ENCODE measurements at places on chromosomes 6 and 20.

- no peak for DNase-seq
Observed at GRCh38 chr6:4271761-4272470, 136.5 kb upstream of the ECI2 start.

GRCh38 chr6:134216301-134217010 is 101.5 kb downstream of the SGK1 start:
- no peak for DNase-seq

DNA sequence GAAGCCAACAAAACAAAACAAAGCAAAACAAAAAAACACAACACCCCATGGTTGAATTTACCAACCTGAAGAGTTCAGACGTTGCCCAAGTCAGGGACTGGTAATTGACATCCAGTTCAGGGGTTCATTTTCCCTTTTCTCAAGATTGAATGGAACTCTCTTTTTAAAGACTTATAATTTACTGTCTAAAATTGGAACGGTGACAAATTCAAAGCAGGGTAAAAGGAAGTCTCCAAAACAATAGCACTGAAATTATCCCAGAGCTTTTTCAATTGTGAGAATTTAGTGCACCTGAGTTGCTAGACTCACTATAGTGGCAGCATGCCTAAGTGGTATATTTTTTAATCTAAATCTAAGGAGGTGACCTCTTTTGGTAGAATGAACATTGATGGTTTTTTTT is 90.9 kb upstream of the PREP start:
- no peak for DNase-seq

- no peak for DNase-seq
Observed at GRCh38 chr20:18662279-18663040, 74.6 kb downstream of the DTD1 start.

DNA sequence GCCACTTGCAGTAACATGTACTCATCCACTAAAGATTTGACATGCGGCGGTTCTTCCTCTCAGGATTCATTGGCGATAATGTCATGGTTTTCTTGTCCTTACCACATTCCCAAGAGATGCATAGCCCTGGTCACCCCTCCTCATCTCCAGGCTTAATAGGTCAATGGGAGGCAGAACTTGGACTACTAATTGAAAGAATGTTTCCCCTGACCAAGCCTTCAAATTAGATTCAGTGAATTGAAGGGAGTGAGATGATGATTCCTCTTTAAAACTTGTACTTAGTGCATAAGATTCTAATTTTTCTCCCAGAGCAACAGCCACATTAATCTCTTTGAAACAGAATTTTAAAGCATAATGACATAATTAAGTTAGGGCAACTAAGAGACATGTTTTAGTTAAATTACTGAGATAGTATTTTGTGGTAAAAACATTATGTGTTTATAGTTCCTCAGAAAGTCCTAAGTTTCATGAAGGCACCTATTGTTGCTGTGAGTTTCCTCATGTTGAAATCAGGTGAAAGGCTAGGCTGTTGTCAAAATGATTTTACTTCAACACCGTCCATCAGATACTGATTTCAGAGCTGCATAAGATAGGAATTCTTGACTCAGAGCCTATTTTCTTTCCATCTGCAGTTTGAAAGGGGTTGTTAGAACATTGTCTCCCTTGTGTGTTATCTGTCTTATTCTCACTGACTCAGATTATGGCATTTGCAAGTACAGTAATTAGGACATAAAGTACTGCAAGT is 48.5 kb downstream of the STK4 start:
- no peak for DNase-seq

- no peak for DNase-seq
Observed at GRCh38 chr6:69164564-69165229, 529.6 kb downstream of the ADGRB3 start.

DNA sequence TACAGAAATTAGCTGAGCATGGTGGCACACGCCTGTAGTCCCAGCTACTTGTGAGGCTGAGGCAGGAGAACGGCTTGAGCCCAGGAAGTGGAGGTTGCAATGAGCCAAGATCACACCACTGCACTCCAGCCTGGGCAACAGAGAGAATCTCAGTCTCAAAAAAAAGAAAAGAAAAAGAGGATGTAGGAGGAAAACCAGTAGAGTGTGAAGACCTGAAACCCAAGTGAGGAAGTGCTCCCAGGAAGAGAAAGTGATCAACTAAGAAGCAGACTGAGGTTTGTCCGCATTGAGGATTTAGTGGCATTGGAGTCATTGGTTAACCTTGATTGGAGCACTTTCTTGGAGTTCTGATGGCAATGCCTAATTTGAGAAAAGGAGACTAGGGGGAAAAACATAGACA is 20.6 kb upstream of the TASP1 start:
- DNase-seq, result no peak

GRCh38 chr6:43203718-43204095 is 21.7 kb downstream of the CUL9 start:
- no peak for DNase-seq

GRCh38 chr20:59087829-59088433 is 45.3 kb upstream of the PRELID3B start:
- peak; percentile 77 for DNase-seq

DNA sequence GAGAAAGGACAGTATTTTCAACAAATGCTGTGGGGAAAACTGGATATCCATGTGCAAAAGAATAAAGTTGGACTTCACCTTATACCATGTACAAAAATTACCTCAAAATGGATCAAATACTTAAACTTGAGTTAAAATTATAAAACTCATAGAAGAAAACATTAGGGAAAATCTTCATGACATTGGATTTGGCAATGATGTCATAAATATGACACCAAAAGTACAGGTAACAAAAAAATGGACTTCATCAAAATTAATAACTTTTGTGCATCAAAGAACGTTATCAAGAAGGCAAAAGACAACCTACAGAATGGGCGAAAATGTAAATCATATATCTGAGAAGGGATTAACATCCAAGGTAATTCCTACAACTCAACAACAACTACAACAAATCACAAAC is 355.3 kb upstream of the SOX4 start:
- DNase-seq, result no peak

DNA sequence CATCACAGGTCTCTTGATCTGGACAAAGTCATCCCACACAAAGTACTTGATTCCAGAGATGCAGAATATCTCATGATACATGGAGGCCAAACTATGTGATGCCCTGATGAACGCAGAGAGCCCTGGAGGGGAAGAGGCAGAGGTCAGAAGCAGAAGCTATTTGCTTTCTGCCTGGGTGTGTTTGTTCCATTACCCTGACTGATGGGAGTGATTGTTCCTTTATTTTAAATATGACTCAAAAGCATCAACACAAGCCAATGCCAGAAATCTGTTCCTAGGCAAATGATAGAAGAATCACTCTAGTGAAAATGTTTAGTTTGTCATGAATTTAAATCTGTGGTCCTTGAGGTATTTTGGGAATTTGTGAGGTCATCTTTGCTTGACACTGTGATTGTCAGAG is 54.7 kb upstream of the GGTLC1 start:
- DNase-seq, result no peak

DNA sequence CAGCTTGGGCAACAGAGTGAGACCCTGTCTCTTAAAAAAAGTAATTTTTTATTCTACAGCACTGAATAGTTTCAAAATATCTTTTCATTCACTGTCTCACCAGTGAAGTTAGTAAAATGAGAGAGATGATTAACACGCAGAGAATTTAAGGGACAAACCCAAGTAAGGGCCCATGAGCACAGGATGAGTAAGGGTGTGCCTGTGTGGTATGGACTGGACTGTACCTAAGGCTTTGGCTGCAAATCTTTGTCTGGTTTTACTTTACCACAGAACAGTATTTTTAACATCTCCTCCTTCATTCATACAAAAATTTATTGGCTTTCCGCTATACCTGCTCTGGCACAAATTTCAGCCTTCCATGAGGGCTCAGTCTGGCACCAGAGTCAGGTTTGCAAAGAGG is 433.3 kb downstream of the UTRN start:
- no peak for DNase-seq

- DNase-seq, result peak; percentile 65
Observed at GRCh38 chr6:158972241-158973233, 27.5 kb downstream of the RSPH3 start.

- no peak for DNase-seq
Observed at GRCh38 chr20:17909869-17910321, 58.7 kb downstream of the SNX5 start.

DNA sequence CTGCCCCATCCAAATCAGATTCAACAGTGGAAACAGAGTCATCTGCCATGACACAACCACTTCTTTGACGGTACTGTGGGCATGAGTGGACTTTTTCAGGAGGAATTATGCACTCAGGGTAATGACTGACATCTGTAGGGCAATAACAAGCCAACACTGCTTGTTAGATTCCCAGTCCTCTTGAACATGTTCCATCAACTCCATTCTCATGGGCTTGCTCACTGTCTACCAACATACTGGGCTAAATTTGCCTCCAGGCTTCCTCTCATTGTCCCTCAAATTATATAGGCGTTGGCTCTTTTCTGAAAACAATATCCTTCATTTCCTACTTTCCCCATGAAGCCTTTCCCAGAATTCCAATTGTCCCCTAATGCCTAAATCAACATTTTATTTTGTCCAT is 43.1 kb downstream of the ANKEF1 start:
- DNase-seq, result no peak

GRCh38 chr6:12450467-12450866 is 160.3 kb downstream of the EDN1 start:
- no peak for DNase-seq

DNA sequence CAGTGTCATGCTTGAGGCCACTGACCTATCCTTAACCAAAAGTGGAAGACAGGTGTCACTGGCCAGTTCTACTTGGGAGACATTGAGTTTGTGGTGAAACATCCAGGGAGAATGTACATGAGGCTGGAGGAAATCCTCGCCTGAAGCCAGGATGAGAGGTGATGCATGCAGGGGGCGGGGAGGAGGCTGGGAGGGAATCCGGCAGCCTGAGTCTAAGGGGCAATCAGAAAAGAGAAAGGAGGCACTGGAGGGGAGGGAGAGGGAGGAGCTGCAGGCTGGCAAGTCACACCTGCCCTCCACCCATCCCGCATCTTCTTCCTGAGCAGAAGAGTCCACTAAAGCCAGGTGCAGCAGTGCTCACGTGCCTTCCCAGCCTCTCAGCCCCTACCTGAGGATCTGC is 14.9 kb upstream of the DDO start:
- no peak for DNase-seq

DNA sequence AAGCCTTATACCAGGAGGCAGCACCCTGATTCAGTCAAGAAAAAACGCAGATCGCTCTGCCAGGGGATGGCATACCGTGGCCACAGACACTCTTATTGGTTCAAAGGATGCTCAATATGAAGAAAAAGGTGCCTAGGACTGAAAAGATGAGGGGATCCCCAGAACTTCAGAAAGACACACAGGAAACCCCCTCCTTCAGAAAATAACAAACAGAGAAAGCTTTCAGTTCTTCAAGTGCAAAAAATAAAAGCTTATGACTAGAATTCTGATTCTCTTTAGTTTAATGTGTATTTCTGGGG is 17.7 kb upstream of the MYB start:
- DNase-seq, result no peak

- DNase-seq, result no peak
Observed at GRCh38 chr20:49558826-49559225, 9.1 kb downstream of the PTGIS start.

DNA sequence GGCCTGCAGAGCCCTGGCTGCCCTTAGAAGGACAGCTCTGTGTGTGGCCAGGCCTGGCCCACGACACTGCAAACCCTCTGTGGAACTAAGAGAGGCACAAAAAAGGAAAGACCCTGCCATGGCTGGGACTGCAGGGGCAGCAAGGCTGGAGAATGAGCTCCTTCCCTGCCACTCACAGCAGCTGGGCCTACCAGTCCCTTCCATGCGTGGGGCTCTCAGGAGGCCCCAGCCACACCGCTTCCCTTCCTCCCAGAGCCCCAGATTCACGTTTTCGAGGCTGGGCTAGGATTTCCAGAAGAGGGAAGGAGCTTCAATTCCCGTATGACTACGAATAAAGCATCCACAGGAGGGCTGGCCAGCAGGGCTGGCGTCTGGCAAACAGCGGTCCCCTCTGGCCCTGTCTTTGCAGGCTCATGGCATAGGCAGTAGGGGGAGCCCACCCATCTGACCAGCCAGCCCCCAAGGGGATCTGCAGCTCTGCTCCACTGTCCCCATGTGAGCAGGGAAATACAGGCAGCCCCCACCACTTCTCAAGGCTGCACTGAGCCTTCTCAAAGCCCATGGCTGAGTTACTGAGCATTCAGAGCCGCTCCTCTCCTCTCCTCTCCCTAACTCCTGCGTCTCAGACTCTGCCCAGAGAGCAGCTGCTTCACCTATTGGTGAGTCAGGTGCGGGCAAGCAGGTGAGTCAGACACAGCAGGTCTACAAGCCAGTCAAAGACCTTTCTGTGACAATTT is 53.1 kb downstream of the NINL start:
- no peak for DNase-seq

Measured in common myeloid progenitor, CD34-positive (primary cell).